ENCODE measurements at places on chromosomes 16 and 17.

GRCh38 chr17:44308865-44309264 is 464 bp downstream of the RUNDC3A start:
- no peak for DNase-seq

- no peak for DNase-seq
Observed at GRCh38 chr17:76660656-76661042, 17.1 kb upstream of the ST6GALNAC1 start.

GRCh38 chr16:11141409-11142260 is 114.4 kb downstream of the SOCS1 start:
- DNase-seq, result no peak

- DNase-seq, result no peak
Observed at GRCh38 chr17:21183468-21183867, 30.5 kb downstream of the TMEM11 start.

DNA sequence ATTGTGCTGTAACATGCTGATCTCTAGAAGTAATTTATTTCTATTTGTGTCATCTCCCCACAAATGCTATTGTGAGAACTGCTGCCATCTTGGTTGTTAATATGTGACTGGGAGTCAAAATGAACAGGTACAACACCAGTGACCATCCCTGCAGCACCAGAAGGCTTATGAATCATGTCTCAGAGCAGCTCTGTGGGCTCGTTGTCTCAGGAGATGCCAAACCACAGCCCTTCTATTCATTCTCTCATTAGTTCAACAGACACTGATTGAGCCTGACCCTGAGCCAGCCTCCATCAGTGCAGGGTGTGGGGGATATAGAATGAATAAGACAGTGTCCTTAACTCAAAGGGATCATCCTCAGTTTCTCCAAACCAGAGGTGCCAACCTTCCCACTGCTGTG is 92.5 kb downstream of the UTP18 start:
- no peak for DNase-seq

GRCh38 chr17:44210342-44211192 is 8.9 kb downstream of the UBTF start:
- DNase-seq, result peak; percentile 85

DNA sequence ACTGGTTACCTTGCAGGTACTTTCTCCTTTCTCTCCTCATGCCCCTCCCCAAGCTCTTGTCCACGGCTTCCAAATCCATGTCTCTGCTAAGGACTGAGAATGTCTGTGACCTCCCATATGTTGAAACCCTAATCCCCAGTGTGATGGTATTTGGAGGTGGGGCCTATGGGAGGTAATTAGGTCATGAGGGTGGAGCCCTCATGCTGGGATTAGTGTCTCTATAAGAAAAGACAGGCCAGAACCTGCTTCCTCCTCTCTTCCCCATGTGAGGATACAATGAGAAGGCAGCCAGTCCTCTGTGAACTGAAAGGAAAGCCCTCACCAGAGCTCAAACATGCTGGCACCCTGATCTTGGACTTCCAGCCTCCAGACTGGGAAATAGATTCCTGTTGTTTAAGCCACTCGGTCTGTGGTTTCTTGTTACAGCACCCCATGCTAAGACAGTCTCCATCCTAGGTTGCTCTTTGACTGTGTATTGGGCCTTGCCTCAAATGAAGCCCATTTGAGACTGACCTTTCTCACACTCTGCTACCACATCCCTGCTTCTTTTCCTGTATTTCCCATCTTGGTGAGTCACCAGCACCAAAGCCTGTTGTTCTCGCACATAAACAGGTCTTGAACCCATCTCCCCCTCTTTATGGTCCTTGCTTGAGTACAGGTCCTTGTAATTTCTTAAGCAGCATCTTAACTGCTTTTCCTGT is 135.0 kb downstream of the CDK5R1 start:
- peak; percentile 60 for DNase-seq

- peak; percentile 69 for DNase-seq
Observed at GRCh38 chr16:88062341-88063210, 111.3 kb downstream of the BANP start.

DNA sequence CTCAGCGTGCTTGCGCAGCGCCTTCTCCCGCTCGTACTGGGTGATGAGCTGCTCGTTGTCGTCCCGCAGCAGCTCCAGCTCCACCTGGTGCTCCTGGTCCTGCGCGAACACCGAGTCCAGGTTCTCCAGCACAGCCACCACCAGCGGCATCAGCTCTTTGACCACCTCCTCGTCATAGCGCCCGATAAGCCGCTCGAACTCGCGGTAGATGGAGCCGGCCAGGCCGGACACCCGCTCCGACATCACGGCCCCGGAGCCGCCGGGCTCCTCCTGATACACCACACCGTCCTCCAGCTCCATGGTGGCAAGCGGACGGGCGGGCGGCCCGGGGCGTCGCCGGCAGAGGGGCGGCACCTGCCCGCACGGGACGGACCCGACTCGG is 320 bp downstream of the SPAG9 start:
- no peak for DNase-seq

DNA sequence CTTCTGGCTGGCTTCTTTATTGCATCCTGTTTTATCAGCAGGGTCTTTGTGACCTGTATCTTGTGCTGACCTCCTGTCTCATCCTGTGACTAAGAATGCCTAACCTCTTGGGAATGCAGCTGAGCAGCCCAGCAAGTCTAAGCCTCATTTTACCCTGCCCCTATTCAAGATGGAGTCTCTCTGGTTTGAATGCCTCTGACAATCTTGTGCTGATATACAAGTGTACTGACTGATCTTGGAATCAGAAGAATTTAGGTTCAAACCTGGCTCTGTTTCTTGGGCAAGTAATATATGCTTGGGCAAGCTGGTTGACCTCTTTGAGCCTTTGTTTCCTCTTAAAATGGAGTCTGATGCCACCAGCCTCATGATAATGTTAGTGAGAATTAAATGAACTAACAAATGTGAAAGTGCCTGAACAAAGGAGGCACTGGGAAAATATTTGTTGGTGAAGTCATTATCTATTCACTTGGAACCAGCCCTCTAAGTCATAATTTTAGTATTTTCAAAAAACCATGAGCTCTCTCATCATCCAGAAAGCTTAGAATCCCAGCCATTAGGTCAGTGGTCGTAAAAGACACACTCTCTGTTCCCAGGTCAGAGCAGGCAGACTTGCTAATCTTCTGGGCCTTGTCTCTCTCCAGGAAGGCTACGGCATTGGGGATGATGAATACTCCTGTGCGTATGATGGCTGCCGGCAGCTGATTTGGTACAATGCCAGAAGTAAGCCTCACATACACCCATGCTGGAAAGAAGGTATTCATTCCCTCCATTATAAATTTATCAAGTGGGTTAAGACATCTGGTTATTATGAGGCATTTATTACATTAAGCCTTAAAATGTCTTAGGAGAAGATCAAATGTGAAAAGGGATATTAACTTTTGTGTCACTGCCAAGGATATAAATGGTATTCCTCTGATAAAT is 18.1 kb upstream of the ARL2BP start:
- DNase-seq, result peak; percentile 41

GRCh38 chr17:36842231-36842819 is 95.0 kb upstream of the LHX1 start:
- no peak for DNase-seq

GRCh38 chr16:50365791-50366575 is 2.8 kb downstream of the BRD7 start:
- no peak for DNase-seq

GRCh38 chr17:19728084-19728495 is 11.7 kb upstream of the SLC47A2 start:
- DNase-seq, result peak; percentile 75

DNA sequence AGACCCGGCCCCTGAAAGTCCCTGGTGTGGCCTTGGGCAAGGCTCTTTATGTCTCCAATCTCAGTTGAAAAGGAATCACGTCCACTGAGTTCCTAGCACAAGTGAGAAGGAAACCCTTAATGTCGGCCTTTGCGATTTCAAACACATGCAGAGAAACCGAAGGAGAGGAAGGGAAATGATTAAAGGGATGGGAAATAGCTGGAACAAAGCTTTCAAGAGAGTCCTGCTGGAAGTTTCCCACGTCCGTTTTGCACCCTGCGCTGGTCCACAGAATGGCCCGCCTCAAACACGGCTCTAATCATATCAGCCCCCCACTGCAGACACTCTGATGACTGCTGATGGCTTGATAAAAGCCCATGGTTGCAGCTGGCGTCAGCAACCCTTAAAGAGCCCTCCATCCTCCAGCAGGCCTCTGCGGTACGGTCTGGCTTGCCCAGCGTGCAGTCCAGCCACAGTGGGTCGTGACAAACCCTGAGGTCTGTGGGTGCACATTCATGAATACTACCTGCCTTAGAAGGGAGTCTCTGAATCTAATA is 765.5 kb upstream of the EEF2KMT start:
- no peak for DNase-seq

GRCh38 chr17:28744972-28745785 is 1.4 kb downstream of the TRAF4 start:
- peak; percentile 39 for DNase-seq

- DNase-seq, result no peak
Observed at GRCh38 chr16:87491522-87492290, 1.1 kb downstream of the ZCCHC14 start.

- peak; percentile 97 for DNase-seq
Observed at GRCh38 chr17:66494023-66494803, 191.8 kb downstream of the PRKCA start.

DNA sequence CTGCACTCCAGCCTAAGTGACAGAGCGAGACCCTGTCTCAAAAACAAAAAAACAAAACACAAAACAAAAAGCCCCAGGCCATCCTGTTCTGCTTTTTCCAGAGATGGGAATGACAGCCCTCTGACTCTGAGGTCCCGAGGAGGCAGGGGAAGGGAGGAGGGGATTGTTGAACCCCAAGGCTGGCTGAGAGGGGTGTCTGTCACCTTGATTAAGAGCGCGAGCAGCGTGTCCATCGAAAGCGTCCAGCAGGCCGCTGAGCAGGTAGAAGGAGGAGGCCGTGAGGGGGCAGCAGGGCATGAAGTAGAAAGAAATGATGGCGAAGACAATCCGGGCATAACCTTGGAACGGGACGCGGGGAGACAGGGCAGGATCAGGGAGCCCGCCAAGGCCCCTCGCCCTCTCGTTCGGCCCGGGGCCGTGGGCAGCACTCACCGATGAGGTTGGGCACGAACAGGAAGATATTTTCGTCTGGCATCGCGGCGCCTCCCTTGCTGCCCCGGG is 593 bp downstream of the CDIPT start:
- DNase-seq, result no peak

GRCh38 chr16:65480281-65481091 is 358.6 kb upstream of the CDH11 start:
- no peak for DNase-seq

DNA sequence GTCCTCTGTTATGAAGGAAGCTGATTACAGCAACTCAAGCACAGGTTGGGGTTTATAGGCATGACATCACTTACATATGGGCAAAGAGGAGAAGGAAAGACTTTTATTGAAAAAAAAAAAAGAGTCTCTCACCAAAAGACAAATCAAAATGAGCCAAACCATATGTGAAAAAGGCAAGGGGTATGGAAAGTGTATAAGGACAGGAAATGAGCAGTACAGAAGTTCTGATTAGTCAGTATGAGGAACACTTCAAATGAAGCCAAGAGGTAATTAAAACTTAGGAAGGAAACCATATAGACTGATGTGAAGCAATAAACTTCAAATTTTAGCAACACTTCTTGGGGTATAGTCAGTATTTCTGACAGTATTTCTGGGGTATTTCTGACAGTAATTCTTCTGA is 1372.6 kb downstream of the CDH11 start:
- no peak for DNase-seq

DNA sequence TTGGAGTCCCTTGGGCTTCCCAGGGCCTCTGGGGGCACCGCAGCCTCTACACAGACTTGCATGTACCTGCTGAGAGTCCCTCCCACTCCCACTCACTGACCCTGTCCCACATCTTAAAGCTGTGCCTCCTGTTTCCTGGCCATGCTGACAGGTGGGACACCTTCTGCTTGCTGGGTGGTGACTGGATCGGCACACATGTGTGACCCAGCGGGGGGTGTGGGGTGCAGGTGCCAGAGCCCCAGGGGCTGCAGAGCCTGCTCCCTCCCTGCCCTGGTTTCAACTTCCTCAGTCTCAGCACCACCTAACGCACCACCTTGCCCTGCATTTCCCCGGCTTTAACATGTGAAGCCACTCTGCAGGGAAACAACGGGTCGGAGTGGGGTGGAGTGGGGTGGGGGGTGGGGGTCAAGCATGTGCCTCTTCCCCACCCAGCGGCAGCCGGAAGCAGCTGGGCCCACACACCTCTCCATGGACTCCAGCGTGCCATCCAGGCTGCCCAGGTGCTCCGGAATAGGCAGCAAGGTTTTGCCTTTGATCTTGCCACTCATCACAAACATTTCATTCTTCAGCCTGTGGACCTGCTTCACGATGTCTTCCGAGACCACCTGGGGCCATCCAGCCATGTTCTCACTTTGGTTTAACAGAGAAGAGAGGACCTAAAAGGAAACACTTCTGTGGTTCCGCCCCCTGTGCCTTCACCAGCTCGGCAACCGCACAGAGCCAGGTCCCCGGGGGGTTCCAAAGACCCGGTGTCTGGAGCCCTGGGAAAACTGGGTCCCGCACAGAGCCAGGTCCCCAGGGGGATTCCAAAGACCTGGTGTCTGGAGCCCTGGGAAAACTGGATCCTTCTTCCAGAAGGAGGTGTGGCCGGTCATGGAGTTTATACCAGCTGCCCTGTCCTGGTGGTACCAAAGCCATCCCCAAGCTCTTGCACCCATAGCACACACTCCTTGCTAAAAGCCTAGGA is 4.7 kb downstream of the DNAH17 start:
- no peak for DNase-seq
